ENCODE measurements at places on chromosomes 16 and 17. TPM values are rescaled to one million over a fixed set of nuclear protein-coding genes. Genes with fewer than 3 reads are reported as not detected.

C16orf54 gene
- total RNA-seq, result not detected

ENPP7 gene
- not detected for total RNA-seq

NOL11 gene
- total RNA-seq, result 73.1 TPM

KRTAP9-2 gene
- not detected for total RNA-seq

TTC19 gene
- 45.0 TPM for total RNA-seq

ARL5C gene
- total RNA-seq, result not detected

TAC4 gene
- not detected for total RNA-seq

CYB561 gene
- 32.9 TPM for total RNA-seq

ST6GALNAC2 gene
- total RNA-seq, result 0.51 TPM

PRDM7 gene
- not detected for total RNA-seq

SDR42E2 gene
- total RNA-seq, result not detected

ITGAE gene
- 94.0 TPM for total RNA-seq

EPOP gene
- 13.5 TPM for total RNA-seq

PDILT gene
- total RNA-seq, result not detected

ACSF3 gene
- total RNA-seq, result 18.4 TPM

ARHGDIG gene
- 3.4 TPM for total RNA-seq

SHPK gene
- 12.3 TPM for total RNA-seq

CLCN7 gene
- 85.2 TPM for total RNA-seq

KRT25 gene
- not detected for total RNA-seq

C17orf67 gene
- 2.2 TPM for total RNA-seq

COX10 gene
- 18.5 TPM for total RNA-seq

MPP2 gene
- 1.9 TPM for total RNA-seq

NRN1L gene
- 0.32 TPM for total RNA-seq

COG4 gene
- total RNA-seq, result 28.0 TPM

SCNN1B gene
- 0.18 TPM for total RNA-seq

TRPV3 gene
- 0.46 TPM for total RNA-seq

ERN2 gene
- total RNA-seq, result not detected

HAGHL gene
- 20.7 TPM for total RNA-seq

IGSF6 gene
- total RNA-seq, result not detected

SIAH1 gene
- total RNA-seq, result 13.3 TPM

EVI2A gene
- not detected for total RNA-seq

CHD9 gene
- total RNA-seq, result 17.6 TPM

KRTAP4-3 gene
- not detected for total RNA-seq

COIL gene
- 17.0 TPM for total RNA-seq

MYO15A gene
- 0.58 TPM for total RNA-seq

CD300LG gene
- total RNA-seq, result not detected

TBC1D26 gene
- total RNA-seq, result not detected

NPTX1 gene
- total RNA-seq, result 156 TPM

BAIAP3 gene
- 1.1 TPM for total RNA-seq

RNF227 gene
- total RNA-seq, result 1.6 TPM

CDH5 gene
- 0.09 TPM for total RNA-seq

SLC35G6 gene
- not detected for total RNA-seq

NCBP3 gene
- total RNA-seq, result 30.5 TPM

AXIN2 gene
- 0.95 TPM for total RNA-seq

CLEC10A gene
- total RNA-seq, result not detected
